Femur (tissue), 1 donor: ENCODE measurements at places on chromosomes 11 and 22.

GRCh38 chr11:35990170-35990569, 46.3 kb downstream of the LDLRAD3 start:
- no peak for DNase-seq

DNA sequence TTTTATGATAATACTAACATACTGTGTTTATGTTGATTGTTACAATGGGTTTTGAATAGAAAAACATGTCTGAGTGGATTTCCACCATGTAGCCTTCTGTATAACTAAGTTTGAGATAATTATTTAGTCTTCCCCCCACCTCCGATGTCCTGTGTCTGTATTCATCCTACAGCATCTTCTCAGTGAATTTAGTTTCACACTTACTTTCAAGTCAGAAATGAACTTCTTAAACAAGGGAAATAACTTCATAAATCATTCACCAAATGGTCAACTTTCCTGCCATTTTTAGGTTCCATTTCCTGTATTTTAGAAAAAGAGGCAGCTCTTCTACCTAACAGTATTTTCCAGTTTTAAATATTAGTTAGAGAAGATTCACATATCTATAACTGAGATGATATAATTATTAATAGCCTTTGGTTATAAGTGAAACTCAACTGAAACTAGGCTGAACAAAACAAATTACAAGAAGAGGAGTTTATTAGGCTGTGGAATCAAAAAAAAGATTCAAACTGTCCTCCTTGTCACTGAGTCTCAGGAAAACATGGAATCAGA, 3.5 kb downstream of the OR51B5 start:
- no peak for DNase-seq

- peak; percentile 62 for DNase-seq
Observed at GRCh38 chr11:44286268-44286880, 23.6 kb downstream of the ALX4 start.

DNA sequence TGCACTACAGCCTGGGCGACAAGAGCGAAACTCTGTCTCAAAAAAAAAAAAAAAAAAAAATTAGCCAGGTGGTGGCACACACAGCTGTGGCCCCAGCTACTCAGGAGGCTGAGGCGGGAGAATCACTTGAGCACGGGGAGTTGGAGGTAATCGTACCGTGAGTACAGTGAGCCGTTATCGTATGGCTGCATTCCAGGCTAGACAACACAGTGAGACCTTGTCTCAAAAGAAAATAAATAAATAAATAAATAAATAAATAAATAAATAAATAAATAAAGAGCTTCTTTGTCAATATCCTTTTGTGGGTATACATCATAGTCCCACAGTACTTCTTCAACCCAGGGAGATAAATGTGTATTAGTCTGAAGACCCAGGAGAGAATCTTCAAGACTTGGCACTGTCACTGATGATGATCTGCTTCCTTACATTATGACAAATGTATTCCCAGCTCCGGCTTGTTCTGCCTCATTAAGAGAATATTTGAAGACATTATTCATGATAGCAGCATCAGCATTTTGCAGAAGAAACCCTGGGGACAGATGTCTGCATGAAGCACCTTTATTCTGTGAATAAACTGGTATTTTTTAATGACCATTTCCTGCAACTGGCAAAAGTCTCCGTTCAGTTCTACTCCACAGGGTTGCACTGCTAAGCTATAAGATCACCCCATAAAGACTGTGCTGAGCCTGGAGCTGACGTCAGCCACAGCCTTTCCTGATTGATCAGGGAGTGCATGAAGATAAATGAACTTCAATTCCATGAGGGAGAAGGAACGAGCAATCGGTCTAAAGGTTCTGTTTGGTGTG, 1.6 kb upstream of the ACY3 start:
- DNase-seq, result no peak

GRCh38 chr11:118939953-118940598, 14.3 kb upstream of the BCL9L start:
- DNase-seq, result peak; percentile 73

DNA sequence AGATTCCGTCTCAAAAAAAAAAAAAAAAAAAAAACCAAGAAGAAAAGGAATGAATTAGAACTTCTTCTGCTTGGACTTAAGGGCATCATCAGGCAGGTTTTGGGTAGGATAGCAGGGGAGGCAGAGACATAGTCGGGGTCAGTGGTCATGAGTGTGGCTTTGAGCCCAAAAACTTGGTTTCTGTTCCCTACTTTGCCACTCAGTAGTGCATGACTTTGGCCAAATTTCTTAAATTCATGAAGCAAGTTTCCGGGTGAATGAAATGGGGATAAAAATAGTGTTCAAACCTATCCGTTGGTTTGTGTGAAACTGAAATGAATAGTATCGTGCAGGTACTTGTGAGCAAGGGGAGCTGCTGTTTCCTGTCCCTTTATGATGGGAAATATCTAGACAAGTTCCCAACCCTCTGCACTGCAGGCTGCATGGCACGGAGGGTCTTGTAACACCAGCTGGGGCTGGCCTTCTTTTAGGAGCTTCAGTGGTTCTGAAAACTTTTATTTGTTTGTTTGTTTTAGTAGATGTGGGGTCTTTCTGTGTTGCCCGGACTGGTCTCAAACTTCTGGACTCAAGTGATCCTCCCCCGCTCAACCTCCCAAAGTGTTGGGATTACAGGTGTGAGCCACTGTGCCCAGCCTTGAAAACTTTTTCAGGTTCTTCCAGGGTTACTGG, 18.4 kb downstream of the NEAT1 start:
- DNase-seq, result no peak

DNA sequence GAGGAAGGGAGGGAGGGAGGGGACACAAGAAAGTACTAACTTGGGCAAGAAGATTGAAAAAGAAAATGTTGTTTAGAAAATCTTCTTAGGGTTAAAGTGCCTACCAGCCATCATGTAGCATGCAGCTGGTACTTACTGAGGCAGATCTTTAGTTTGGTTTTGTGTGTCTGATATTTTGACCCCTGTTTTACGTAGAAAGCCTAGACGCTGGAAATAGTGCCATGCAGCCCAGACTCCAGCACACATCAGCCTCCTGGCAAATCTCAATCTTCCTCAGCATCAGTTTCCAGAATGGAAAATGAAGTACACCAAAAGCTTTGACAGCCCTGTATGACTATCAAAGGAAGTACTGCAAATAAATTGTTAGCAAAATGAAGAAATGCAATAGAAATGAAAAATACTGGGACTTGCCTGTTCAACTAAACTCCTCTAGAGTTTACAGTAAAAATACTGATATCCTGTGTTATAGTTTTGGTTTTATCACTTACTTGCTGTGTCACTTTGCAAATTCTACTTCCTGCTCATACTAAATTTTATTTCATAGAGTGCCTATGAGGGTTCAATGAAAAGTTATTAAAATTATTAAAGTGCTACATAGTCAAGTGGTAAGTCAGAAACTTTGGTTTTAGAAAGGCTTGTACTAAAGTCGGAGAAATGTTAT, 7.4 kb downstream of the USP28 start:
- DNase-seq, result no peak

- no peak for DNase-seq
Observed at GRCh38 chr11:19436932-19437331, 196.2 kb upstream of the E2F8 start.

- peak; percentile 72 for DNase-seq
Observed at GRCh38 chr11:122882857-122883645, 492 bp downstream of the JHY start.

GRCh38 chr11:123159183-123159857, 35.7 kb downstream of the CLMP start:
- no peak for DNase-seq

DNA sequence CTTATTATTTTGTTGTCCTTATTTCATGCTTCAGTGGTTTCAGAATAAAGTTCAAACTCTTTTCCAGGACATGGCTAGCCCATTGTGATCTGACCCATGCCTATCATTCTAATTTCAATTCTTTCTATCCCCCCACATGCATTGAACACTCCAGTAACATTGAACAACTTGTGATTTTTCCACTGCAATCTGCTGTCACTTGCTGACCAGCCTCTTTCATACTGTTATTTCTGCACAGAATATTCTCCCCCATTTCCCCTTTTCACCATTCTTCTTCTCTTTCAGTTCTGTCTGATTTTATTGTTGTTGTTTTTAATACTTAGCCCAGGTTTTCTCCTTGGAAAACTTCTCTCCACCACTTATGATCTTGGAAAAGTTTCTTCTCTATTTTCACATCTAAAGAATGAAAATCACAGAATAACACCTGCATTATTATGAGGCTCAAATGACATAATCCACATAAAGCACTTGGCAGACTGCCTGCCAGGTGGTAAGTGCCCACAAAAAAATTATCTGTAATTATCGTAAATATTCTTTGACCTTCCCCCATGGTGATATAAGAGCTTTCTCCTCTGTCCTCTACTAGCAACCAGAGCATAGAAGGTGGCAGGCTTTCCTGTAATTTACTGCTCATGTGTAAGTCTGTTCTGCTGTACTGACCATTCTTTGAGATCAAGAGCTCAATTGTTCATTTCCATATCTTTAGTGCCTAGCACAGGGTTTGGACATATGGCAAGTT, 51.9 kb upstream of the EED start:
- no peak for DNase-seq

- DNase-seq, result no peak
Observed at GRCh38 chr11:11582011-11582701, 39.6 kb downstream of the GALNT18 start.

DNA sequence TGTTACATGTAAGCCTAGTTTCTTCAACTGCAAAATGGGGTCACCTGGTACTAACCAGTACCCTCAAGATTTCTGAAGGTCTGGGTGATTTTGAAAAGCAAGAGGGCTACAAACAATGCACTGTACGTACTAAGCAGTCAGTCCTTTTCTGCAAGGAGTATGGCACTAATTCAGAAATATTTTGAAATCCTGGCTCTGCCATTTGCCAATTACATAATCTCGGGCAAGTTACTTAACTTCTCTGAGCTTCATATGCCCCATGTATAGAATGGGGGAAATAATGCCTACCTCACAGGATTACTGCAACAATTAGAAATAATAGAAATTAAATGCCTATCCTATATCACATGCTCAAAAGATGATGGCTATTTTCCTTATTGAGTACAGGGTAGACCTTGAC, 60.7 kb upstream of the CCDC89 start:
- DNase-seq, result no peak

- DNase-seq, result no peak
Observed at GRCh38 chr11:100791860-100792259, 104.8 kb downstream of the ARHGAP42 start.

GRCh38 chr11:2693271-2694261, 6.2 kb downstream of the KCNQ1OT1 start:
- peak; percentile 18 for DNase-seq

DNA sequence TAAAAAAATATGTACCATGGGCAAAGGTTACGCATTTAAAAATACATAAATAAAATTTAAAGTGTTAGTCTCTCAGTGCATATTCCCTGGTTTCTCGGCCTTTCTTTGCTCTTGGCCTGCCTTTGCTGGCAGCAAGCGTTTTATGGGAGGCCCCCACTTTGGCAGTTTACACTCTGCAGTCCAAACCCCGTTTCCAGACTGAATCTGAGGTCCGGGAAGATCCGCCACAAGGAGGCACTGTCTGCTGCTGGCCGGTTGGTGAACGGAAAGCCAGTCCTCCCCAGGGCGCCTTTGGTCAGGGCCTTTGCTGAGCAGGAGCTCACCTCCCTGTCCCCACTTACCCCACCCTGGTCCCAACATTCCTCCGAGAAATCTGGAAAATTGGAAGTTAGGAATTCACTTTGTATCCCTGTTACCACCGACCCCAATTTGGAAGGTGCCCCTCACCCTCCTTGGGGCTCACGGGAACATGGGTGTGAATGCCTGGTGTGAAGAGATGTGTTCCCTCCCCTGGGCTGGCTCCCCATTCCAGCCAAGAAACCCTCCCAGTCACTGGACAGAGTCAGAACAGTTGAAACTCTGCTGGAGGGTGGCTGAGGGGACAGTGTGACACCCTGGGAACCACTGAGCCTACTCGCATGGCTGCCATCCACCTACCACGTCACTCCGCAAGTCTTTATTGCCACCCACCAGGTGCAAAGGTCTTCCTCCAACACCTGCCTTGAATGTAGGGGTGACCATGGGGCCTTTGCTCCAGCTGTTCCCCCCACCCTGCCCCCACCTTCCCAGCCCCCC, 9.4 kb upstream of the SF1 start:
- DNase-seq, result peak; percentile 73

DNA sequence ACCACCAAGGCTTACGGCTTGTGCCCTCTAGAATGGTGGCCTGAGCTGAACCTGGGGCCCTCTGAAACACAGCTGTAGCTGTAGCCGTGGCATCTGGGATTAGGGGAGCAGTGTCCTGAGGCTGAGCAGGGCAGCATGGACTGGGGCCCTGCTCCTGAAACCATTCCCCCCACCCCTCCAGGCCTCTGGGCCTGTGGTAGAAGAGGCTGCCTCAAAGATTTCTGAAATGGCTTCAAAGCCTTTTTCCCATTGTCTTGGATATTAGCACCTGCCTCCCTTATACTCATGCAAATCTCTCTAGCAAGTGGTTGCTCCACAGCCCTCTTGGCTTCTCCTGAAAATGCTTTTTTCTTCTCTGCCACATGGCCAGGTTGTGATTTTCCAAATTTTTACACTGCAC, 106.9 kb downstream of the CTNND1 start:
- DNase-seq, result no peak

GRCh38 chr22:45608763-45609180, 62.9 kb upstream of the ATXN10 start:
- no peak for DNase-seq

DNA sequence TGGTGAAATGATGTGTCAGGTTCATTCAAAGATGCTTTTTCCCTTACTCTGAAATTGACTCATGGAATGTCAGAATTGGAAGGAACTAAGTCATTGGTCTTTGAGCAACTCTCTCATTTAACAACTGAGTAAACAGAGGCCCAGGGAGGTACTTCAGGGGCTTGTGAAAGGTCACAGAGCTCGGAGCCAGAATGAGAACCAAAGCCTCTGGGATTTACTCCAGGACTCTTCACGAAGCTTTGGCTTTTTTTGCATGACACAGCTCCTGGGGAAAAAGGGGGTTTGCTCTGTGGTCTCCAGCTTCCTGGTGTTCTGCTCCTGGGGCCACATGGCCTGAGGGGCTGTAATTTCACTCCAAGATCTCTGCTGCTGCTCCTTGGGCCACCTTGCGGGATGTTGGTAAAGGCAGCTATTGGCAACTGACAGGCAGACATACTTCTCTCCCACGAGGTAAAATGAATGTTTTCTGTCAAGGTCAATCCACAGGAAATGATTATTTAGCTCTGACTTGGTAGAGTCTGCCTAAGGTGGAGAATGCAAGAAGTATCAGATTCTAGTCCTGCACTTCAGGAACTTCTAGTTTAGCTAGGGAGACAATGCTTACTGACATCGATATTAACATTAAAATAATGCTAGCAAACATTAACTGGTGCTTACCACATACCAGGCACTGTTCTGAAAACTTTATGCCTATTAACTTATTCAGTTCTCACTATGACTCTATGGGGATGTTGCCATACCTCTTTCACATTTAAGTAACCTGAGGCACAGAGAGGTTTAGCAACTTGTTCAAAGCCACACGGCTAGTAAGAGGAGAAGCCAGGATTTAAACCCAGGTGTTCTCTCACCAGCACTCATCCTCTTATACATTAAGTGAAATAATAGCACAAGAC, 16.1 kb downstream of the PKNOX2 start:
- DNase-seq, result no peak

DNA sequence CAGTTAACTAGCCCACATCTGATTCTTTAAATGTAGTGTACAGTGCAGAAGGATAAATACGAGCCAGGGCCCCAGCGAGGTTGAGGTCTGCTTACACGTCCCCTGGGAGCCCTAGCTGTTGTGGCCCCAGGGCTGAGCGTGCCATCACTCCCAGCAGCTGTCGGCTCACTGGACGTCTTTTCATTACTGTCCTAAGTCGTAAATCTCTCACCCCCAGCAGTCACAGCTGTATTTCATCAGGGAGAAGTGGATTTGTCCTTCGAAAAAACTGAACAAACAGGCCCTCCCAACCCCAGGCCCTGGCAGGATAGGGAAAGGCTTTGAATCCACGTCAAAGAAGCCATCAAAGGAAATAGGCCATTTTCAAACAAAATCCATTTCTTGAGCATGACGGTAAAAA, 110.4 kb upstream of the CSNK2A3 start:
- DNase-seq, result peak; percentile 46
